Stimulated activated CD4-positive, alpha-beta T cell treated with anti-CD3 and anti-CD28 coated beads, Interleukin-1b, Interleukin-23, amount 100 ng/mL, for 48 hours (primary cell): ENCODE measurements at places on chromosomes 1 and 21.

DNA sequence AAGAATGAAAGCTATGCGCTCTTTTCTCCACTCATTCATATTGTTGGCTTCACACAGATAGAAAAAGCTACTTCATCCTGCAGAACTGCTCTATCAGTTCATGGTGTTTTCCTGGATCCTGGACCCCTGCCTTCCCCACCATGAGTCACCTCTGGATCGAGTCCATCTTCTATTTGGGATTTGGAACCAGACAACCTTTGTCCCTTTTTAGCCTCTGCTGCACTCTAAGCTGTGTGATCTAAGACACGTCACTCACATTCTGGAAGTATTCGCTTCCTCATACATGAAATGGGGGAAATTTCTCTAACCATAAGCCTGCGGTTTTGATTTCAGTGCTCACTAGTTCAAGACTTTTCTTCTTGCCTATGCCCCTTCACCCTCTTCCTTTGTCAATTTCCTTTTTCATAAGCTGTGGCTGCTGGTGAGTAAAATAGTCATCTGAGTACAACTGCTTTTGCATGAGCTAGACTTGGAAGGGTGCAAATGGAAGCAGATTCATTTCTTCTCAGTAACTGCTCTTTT is 14.1 kb upstream of the DEGS1 start:
- no peak for DNase-seq

DNA sequence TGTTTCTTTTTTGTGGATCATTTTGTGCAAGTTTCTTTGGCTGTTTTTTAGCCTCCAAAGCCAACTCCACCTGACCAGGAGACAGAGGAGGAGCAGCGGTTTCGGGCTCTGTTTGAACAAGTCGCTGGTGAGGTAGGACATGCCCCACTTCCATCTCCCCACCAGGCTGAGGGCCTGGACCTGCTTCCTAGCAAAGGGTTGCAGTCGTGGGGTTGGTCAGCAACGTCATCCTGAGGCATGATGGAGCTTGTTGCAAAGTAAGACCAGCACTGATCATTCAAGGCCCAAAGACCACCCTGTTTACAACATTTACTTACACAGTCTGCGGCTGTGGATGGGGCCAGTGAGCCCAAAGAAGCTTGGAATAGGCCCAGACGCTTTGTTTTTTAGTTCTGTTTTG is 40.3 kb downstream of the CAPN9 start:
- no peak for DNase-seq

DNA sequence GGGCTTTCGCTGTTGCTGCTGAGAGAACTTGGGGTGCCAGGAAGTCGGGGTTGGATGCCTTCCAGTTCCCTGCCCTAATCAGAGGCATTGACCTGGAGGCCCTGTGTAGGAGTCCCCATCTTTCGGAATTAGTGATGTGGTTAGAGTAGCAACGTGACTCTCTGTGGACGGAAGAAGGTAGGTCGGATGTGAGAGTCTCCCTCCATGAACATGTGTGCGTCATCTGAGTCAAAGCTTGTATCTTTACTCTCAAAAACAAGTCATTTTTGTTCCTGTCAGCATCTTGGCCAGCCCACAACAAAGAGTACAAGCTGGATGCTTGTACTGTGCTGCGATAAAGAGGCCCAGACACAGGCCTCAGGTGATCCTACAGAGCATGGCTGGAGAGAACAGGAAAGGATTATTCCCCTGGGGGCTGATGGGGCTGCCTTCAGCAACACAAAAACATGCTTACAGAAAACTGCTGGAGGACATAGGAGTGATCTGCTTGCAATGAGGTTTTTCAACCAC is 31.0 kb upstream of the IL10 start:
- peak; percentile 85 for DNase-seq

DNA sequence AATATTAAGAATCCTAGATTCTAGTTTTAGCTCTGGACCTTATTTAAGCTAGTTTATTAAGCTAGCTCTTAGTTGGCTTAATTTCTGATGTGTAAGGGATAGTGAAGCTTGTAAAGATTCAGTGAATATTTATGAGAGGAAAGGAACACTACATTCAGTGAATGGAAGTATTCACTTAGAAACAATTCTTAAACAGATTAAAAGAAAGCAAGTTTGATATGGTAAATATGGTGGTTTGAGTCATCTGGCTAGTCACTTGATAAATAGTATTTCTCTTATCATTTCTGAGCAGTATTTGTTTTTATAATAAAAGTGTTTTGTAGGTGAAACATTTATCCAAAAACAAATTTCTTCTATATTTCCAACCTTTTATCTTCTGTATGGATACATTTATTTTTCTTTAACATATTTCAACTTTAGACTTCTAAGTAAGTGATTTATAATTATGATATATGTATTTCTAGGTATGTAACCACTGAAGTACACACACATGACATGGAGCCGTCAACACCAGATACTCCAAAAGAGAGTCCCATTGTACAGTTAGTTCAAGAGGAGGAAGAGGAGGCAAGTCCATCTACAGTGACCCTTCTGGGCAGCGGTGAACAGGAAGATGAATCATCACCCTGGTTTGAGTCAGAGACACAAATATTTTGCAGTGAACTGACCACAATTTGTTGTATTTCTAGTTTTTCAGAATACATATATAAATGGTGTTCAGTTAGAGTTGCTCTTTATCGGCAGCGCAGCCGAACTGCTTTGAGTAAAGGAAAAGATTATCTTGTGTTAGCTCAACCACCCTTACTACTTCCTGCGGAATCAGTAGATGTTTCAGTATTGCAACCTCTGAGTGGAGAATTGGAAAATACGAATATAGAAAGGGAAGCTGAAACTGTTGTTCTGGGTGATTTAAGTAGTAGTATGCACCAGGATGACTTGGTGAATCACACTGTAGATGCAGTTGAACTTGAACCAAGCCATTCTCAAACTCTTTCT is 55.6 kb downstream of the SUCO start:
- peak; percentile 20 for DNase-seq

GRCh38 chr1:59317780-59318179 is 20.9 kb downstream of the FGGY start:
- no peak for DNase-seq

DNA sequence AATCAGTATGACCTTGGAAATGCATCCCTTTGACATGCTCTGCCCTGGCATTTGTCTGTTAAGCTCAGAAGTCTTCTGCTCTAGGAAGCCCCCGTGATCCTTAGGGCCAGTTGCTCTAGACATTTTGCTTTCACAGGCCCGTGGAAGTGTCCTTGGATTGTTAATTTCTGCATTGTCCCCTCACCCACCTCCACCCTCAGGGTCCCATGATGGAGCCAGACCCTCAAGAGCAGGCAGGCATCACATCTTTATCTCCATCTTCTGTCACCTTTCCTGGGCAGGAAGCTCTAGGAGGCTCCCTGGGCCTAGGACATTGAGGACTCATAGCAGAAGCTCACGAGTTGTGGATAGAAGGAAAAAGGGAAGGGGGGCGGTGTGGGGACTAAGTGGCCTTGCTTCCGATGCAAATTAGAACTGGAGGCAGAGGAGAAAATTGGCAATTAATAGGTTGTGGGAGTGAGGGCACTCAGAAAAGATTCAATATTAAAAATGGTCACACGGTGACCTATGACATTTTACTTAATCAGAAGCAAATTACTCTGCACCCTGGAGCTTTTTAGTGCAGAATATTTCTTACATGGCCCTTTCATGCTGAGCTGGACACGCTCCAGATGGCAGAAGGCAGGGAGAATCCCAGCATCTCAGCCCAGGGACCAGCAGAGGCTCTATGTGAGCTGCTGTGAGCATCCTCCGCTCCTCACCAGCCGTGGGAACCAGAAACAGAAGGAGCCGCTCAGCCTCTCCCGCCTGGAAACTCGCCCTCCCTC is 185.0 kb downstream of the MATN1 start:
- no peak for DNase-seq

DNA sequence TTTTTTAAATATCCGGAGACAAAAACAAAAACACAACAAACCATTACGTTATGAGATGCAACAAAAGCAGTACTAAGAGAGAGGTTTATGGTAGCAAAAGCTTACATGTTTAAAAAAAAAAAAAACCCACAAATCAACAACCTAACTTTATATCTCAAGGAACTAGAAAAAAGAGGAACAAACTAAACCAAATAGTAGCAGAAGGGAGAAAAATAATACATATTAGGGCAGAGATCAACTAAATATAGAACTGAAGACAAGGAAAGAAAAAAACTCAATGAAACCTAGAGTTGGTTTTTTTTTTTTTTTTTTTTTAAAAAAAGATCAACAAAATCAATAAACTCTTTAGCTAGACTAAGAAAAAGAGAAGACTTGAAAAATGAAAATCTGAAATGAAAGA is 34.9 kb downstream of the ZNF644 start:
- no peak for DNase-seq

GRCh38 chr21:31460980-31461379 is 116.9 kb upstream of the TIAM1 start:
- no peak for DNase-seq

GRCh38 chr1:207020065-207020708 is 12.4 kb downstream of the C1orf116 start:
- no peak for DNase-seq

DNA sequence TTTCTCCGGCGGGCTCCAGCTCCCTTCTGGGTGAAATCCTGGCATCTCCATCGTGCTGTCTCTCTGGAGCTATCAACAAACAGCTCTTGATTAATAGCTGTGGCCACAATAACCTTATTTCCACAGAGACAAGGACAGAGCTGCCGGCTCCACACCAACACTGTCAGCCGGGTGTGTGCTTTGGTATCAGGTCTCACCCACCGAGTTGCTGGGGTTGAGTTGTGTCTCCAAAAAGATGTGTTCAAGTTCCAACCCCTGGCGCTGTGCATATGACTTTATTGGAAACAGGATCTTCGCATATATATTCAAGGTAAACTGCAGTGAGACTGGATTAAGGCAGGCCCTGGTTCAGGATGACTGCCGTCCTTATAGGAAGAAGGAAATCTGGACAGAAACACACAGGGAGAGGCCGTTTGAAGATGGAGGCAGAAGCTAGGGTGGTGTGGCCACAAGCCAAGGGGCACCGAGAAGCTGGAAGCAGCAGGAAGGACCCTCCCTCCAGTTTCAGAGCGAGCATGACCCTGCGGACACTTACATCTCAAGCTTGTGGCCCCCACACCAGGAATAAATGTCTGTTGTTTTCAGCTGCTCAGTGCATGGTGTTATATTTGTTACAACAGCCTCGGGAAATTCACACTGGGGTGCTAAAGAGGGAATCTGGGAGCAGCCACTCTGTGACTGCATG is 88.4 kb upstream of the TMPRSS2 start:
- no peak for DNase-seq

DNA sequence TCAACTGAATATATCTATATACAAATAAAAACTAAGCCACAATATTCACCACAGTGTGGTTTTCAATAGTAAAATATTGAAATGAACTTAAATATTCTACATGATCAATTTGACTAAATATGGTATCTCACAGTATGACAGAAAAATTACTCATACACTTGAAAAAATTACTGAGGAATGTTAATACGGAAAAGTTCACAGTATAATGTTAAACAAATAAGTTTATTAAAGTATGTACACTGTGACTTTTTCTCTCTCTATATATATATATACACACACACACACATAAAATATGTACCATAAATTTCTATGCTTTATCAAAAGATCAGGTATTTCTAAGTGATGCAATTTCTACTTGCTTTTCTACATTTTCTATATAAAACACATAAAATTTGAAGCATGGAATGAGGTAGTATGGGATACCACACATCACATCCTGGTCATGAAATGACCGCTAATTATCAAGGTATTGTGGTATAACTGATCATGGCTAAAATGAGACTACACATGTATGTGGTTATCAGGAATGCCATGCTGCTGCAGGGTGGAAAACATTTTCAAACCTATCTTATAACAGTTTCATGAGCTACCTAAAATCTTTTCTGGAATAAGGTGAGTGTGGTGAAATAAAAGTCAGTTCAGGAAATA is 102.3 kb downstream of the CDC42BPA start:
- DNase-seq = no peak

- no peak for DNase-seq
Measured at GRCh38 chr1:9886092-9886742, 23.9 kb downstream of the CTNNBIP1 start.

DNA sequence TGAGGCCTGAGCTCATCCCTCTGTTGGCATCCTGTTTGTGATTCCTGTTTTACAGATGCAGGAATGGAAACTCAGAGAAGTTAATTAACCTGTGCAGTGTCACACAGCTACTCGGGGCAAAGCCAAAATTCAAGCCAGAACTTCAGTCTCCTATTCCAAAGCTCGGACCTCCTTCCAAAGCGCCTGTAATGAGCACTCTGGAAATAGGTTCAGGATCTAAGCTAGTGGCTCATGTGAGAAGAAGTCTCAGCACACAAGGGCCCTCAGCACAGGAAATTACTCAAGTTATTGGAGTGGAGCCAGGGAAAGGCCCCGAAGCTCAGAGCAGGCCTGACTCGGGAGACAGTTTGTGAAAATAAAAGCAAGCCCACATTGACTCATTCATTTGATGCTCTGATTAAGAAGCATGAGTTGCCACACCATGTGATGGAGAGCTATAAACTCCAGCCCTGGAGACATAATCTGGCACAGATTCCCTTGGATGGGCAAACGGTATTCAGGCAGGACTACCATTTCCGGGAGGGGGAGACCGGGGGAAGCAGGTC is 50.6 kb upstream of the LYST start:
- peak; percentile 81 for DNase-seq

DNA sequence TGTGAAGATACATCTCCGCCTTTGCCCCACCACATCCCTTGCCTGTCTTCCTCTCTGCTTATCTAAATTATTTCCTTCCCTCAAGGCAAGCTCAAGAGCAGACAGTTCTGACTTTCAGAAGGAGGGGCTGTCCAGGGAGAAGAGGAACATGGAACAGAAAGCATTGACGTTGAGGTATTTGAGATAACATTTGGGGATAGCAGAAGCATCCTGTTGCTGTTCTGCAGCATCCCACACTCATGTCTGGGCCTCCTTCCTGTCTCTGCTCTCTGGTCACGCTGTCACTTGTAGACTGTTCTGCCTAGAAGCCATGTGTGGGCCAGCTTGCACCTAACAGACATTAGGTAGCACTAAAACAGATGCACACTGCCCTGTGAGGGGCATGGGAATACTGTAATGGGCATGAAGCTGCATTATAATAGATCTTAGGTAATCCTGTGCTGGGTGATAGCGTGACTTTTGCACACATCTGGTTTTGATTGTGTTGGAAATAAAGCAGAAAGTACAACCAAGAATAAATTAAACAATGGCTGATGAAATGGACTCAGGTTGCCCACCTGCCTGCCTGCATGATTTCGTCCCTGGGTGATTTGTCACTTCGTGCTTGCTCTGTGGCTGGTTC is 660 bp upstream of the RD3 start:
- DNase-seq = no peak

DNA sequence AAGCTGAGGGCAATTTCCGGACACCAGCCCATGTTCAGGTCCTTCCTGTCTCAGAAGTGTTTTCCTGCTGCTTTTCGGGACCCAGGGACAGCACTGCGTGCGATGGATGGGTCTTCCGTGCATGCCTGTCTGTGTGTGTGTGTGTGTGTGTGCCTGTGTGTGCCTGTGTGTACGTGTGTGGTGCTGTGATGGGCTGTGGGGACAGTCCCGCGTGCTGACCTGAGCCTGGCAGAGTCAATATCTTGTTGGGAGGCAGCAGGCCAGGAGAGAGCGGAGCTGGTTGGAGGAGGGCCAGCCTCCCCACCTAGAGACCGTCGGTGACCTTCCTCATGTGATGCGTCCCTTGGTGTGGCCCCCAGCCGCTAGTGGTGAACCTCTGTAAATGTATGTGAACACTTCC is 13.7 kb downstream of the SKI start:
- DNase-seq = no peak

- DNase-seq = no peak
Measured at GRCh38 chr1:19824541-19824940, 9.5 kb upstream of the RNF186 start.
